ENCODE measurements at places on chromosomes 7 and 10.

GRCh38 chr10:76727038-76727437 lies 910.6 kb downstream of the KCNMA1 start:
- no peak for DNase-seq

DNA sequence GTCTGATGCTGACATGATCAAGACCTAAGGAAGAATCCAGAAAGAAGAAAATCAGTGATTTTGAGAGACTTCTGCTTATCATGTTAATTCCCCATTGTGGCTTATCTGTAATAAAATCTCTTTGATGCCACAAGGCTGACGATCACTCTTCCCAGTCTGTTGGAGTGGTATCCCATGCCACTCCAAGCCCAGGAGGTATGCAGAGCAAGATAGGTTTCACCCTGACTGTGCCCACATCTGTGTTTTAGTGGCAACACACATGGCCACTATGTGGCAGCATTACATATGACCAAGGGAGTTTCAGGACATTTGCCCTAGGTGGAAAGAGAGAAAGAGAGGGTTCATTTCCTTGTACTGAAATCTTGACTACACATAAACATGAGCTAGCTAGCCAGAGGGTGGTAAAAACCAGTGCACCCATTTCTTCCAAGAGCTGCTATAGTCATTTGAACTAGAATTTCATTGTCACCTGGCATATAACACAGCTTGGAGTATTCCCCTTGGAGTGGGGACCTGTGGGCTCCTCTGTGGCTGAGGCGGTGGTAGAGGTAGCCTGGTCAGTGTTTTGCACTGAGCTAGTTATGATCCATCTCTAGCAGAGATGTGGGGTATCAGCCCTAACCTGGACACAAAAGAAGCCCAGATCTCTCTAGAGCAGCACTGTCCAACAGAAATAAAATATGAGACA lies 20.8 kb downstream of the LAMB4 start:
- no peak for DNase-seq

- DNase-seq = no peak
Measured at GRCh38 chr10:114121031-114121430, 53.0 kb downstream of the CCDC186 start.

GRCh38 chr10:16909271-16909767 lies 92.1 kb upstream of the RSU1 start:
- no peak for DNase-seq

- no peak for DNase-seq
Measured at GRCh38 chr10:51894771-51895578, 195.6 kb upstream of the CSTF2T start.

DNA sequence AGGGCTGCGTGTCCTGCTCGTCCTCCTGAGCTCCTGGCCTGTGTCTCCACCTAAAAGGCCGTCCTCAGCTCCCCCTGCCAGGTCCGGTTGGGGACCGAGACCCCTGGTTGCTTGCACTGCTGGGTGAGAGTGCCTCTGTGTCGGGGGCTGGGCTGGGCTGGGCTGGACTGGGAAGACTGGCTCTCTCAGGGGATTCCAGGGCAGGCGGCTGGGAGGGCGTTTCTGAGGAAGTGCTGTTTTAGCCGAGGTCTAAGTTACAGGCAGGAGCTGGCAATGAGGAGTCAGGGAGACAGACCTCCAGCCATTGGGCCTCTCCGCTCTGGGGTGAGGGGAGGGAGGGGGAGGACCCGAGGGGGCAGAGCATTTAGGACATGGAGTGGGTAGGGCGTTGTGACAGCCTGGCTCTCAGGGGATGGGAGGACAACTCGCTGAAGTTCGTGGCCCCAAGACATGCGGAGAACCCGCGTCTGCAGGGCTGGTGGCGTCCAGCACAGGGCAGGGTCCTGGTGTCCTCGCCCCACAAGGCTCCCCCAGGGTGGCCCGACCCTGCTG lies 20.9 kb downstream of the FOXK1 start:
- DNase-seq = no peak

DNA sequence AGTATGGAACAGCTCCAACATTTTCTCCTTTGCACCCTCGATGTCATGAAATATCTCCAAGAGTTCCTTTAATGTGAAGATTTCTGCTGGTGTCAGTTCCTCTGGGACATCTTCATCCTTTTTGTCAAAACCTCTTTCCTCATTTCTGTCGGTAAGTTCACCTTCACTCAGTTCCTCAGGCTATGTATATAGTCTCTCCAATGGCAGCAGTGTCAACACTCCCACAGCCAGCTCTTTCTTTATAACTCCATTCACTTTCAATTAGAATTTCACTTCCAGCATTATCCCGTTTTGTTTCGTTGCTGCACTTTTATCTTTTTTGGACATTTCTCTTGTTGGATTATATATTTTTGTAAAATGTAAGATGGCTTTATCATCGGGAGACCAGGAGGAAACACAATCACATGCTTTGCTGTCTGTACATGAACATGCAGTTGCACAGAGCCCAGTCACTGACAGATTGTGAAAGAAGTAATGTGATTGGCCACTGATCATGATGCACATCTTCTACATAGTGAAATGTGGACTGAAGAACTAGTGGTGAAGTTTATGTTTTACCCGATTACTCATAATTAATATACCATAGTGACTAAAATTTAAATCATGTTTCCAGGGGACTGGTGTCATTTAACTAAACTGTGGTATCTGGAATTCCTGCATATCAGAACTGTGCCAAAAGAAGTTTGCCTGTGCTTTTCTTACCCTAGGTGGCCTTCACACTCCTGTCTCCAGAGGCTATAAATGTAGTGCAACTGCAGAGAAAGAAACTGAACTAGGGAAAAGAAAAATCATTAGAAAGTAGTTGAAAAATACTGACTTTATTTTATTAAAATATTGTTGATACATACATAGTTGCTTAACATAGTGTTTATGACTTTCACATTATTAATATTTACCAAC lies 289.6 kb downstream of the PPP1R3A start:
- no peak for DNase-seq

GRCh38 chr10:133163889-133164815 lies 4.1 kb downstream of the KNDC1 start:
- DNase-seq = no peak

- no peak for DNase-seq
Measured at GRCh38 chr7:21450941-21451340, 23.1 kb downstream of the SP4 start.

- no peak for DNase-seq
Measured at GRCh38 chr7:49666764-49667163, 106.7 kb upstream of the VWC2 start.

DNA sequence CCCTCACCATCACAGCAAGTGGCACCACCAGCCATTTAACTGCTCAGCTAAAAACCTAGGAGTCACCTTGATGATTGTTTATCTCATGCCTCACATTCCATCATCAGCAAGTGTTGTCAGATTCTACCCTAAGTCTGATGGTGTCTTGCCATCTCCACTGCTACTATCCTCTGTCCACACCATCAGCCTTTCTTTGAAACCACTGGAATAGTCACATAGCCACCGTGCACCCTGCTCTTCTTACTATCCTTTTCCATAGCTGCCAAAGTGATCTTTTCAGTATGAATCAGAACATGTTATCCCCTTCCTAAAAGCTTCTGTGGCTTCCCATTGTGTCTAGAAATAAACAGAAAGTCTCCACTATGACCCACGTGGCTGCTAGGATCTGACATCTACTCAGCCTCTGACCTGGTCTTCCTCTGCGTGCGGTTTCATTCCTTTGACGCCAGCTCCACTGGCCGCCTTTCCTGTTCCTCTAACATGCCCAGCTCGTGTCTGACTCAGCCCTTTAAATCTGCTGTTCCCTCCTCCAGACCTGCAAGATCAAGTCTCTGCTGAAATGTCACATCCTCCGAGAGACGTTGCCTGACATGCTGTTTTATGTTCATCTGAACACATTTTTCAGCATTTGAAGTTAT lies 16.5 kb upstream of the CHN2 start:
- DNase-seq = no peak

- DNase-seq = no peak
Measured at GRCh38 chr7:30252885-30253795, 31.3 kb upstream of the ZNRF2 start.

DNA sequence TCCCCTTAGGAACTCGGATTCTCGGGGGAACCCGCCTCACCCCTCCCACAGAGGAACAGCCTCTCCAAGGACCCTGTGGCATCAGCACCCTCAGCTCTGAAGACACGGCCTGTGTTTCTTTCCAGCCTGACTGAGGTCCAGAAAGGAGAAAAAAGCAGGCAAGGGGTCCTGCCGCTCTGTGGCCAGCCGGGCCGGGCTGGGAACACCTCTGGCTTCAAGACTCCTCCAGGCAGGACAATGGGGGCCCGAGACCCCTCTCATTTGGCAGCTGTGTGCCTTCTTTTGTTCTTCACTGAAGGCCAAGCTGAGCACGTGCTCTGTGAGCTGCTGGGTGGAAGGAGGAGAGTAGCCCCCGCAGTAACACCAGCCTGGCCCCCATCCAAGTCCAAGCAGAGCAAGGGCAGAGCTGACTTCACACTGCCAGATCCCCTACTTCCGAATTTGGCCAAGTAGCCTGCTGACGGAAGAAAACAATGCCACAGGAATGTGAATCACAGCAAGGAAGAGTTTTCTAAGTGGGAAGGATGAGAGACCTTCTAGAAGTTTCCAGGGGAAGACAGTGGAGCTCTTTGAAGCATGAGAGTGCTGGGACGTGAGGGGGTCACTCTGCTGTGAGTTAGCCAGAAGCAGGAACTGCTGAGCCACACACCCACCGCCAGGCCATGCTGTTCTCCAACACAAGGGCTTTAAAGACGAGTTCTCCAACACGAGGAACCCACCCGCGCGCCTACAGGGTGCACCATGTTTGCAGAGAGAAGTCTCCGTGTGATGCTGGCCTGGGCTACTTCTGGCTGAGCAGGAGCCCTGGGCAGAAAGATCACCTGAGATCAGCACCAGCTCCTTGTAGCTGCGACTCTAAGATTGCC lies 3.1 kb downstream of the CNPY1 start:
- no peak for DNase-seq

GRCh38 chr7:11616466-11616865 lies 215.5 kb downstream of the THSD7A start:
- no peak for DNase-seq

DNA sequence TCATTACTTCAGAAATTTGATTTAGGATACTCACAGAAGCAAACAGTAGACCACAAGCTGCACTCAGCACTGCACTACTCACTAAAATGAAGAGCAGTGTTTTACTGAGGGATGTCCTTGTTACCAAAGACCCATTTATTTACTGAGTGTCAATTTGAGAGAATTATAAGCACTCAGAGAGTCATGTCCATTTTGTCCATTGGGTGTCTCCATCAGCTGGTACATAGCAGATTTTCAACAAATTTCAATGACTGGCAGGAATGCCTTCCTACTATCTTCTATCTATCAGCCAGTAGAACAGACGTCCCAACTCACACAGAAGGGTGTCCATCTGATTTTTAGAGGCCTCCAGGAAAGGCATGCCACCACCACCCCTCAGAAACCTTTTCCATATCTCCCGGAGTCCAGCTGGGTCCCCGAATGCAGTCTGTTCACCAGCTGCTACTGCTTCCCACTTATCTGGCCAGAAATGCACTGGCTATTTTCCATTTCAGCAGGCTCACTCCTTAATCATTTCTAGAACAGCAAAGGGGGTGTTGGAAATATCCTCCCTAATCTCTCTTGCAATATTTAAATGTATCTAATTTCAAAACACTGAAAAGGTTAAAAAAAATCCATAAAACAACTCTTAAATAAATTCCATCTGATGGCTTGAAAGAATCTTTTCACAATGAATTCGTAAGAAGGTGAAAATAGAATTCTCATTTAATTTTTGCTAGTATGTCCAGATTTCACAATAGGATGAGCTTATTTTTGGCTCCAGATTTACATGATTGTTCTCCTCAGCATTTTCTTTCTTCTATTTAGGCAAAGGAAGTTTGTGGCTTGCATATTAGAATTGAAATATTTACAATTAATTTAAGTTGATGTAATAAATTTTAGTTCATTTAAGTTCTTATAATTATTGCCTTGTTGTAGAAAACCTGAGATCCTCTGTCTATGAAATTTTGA lies 1164.0 kb upstream of the CELF2 start:
- no peak for DNase-seq

DNA sequence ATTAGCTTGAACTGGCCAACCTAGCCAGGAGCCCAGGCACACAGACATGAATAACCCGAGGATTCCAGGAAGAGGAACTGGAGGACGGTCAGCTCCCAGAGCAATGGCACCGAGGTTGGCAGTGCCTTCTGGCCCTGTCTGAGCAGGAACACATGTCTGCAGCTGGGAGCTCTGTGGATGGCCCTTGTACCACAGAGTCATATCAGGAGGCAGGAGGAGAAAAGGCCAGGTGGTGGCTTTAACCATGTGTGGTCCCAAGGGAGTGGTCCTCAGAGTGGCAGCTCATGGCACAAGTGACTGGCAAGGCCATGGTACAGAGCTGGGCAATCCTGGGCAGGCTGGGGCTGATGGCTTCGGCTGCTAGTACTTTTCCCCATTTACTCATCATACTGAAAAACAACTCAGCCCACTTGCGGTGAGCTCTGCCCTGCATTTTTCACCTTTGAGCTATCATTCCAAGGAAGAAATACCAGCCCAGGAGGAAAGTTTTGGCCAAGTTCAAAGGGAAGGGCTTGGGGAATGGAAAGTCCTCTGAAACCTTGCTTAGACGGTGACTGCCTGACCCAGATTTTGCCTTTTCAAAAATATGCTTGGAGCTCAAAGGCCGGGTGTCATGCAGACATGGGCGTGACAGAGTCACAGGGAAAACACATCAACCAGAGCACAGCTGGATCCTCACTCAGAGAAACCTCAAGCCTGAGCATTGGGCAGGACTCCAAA lies 25.7 kb upstream of the LOXL4 start:
- DNase-seq = no peak

GRCh38 chr10:131006458-131007256 lies 304.9 kb downstream of the TCERG1L start:
- DNase-seq = no peak

- no peak for DNase-seq
Measured at GRCh38 chr7:99429756-99430155, 8.8 kb downstream of the PTCD1 start.

DNA sequence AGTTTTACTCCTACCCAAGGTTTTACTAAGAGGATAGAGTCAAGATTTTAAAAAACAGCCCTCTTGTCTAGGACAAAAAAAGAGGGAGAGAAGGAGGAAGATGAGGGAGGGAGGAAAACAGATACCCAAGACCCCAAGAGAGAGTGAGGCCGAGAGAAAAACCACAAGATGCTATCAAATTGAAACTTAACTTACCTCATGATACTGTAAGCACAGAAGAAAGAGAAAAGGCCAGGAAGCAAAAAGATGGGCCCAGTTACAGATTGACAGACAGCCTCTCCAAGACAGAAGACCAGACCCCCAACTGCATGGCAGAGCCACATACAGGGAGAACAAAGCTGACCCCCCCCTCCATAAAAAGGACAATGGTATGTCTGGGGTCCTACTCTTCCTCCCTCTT lies 11.4 kb downstream of the SEC31B start:
- DNase-seq = no peak

- DNase-seq = no peak
Measured at GRCh38 chr10:100401631-100402328, 54.7 kb downstream of the SCD start.

- DNase-seq = no peak
Measured at GRCh38 chr7:106327538-106328481, 43.0 kb upstream of the NAMPT start.

GRCh38 chr10:5732141-5732540 lies 47.5 kb downstream of the TASOR2 start:
- no peak for DNase-seq
